AG20443 (cell line): ENCODE measurements at places on chromosomes 5 and 9.

DNA sequence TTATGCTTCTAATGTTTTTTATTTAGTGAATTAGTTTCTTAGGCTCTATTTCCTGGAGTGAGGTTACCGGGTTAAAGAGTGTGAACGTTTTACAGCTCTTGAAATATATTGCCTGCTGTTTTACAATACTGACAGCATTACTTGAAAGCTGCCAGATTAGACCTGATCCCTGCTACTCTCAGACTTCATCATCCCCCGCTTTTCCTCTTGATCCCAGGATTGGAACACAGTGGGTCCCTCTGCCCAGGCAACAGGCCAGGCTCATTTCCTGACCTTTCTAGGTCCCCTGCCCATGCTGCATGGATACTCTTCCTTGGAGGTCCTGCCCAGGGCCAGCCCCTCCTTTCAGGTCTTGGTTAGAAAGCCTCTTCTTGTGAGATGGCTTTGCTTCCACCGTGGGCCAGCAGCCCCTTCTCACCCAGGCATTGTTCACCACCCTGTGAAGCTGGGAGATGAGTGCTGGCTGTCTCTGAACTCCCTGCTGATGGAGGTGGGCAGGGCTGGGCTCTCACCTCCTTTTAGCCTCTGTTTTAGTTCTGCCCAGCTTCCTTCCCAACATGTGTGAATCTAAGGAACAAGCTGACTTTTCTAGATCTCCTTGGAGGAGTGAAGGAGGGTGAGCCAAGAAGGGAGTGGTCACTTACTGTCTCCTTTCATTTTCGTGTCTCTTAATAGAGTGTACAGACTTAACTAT, 15.5 kb upstream of the FAM120AOS start:
- peak; percentile 65 for DNase-seq

DNA sequence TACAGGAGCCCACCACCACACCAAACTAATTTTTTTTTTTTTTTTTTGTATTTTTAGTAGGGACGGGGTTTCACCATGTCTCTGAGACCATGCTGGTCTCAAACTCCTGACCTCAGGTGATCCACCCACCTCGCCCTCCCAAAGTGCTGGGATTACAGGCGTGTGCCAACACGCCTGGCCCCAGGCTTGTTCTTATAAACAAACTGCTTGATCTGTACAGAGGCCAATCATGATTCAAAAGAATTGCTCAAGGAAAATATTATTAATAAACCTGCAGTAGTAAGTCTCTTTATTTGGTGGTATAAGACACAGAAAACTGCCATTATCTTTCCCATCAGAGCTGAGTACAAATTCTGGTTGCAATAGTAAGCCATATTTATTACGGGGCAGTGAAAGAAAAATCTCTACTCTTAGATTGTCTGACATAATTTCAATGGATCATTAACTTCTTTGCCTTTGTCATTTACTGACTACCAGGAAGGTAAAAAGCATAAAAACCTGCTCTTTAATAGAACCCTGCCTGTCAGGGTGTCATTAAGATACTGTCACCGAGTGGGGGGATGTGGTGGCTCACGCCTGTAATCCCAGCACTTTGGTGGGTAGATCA, 33.3 kb downstream of the RASEF start:
- no peak for DNase-seq

DNA sequence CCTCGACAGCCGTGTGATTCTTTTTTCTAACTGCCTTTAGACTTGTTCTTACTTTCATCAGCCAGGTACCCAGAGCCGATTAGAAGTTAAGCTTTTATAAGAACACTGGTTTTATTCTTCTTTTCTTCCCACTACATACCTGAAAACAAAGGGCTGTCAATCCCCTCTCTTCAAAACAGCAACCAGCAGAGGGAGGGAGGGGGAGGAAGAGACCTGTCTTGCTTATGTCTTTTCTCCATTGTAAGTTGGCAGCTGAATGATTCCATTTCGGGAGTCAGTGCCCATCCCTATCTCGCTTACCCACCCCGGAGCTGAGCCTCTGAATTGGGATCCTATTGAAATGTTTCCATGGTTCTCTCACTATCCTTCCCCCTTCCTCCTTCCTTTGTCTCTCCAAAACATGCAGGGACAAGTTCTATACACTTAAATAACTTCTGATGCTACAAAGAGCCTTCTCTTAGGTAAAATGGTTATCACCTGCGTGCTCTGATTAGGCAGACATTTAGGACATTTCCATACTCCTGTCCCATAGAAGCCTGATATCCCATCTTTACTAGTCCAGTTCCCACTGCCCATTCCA, 83.9 kb upstream of the WWC1 start:
- no peak for DNase-seq

DNA sequence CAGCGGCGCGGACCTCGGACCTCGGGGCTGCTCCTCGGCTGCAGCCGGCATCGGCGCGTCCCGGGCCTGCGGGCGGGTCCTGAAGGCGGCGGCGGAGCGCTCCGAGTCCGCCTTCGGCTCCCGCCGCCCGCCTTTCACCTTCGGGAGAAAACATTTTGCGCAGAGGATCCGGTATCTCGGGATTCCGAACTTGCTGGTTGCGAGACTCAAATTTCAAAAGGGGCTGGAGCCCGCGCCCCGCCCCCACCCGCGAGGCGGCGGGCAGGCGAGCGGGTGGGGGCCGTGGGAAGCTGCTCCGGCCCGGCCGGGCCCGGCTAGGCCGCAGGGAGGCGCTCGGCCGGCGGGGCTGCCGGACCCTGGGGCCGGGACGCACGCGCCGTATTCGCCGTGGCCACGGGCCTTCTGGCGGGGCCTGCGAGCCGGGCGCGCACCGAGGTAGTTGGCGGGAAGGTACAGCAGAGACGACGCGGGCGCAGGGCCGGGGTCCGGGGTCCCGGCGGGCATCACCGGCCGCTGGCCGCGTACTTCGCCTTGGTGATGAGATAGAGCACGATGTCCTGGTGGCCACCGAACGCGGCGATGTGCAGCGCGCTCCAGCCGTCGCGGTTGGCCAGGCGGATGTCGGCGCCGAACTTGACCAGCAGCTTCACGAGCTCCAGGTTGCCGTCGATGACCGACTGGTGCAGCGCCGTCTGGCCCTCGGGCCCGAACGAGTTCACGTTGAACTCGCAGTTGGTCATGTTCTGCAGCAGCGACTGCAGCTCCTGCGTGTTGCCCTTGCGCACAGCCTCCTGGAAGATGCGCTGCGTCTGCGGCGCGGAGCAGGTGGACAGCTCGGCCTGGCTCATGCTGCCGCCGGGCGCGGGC, 757 bp downstream of the NRARP start:
- DNase-seq, result peak; percentile 65

- DNase-seq, result no peak
Observed at GRCh38 chr9:113471143-113471542, 7.6 kb downstream of the RGS3 start.

DNA sequence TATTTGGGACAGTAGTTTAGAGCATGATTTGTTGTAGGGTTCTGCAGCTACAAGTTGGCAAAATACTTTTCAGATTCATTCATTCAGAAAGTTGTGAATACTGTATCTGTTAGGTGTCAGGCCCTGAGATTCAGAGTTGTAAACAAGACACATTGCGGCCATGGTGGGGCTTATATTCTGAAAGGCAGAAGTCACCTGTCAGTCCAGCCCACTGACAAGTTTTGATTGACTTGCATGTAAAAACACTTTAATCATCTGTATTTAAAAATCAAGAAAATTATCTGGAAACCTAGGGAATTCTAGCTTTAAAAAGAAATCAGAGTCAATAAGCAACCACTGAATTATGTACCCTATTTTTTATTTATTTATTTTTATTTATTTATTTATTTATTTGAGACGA, 13.0 kb downstream of the LARP1 start:
- DNase-seq, result no peak

- DNase-seq, result no peak
Observed at GRCh38 chr9:69215774-69216485, 41.9 kb downstream of the TJP2 start.

DNA sequence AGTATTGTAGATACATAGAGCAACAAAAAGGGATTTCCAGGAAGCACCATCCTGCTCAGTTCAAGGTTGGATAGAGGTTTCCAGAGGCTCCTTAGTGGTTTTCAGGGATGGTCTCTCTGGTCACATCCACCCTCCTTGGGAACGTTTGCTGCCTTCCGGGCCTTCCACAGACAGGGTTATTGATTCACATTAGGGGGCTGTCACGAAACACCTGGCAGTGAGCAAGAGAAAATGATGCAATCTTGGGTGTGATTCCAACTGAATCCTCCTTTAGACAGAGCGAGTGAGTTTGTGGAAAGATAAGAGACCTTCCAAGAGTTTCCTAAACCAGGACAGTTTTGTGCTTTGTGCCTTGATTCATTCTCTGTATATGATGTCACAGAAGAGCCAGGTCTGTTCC, 43.8 kb upstream of the CTSL start:
- DNase-seq, result no peak

DNA sequence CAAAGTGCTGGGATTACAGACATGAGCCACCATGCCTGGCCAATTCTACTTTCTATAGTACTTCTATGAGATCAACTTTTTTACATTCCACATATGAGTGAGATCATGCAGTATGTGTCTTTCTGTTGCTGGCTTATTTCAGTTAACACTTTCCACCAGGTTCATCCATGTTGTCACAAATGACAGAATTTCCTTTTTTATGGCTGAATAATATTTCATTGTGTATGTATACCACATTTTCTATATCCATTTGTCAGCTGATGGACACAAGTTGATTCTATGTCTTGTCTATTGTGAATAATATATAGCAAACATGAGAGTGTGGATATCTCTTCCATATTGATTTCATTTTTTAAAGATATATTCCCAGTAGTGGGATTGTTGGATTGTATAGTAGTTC, 17.2 kb downstream of the NLN start:
- no peak for DNase-seq

GRCh38 chr5:67002832-67003684, 193.5 kb downstream of the CD180 start:
- no peak for DNase-seq

- no peak for DNase-seq
Observed at GRCh38 chr5:60141119-60141518, 247.6 kb upstream of the PDE4D start.

GRCh38 chr5:75847561-75848021, 130.4 kb upstream of the POC5 start:
- DNase-seq, result no peak

- DNase-seq, result peak; percentile 33
Observed at GRCh38 chr9:99430301-99430700, 208.2 kb downstream of the SEC61B start.

DNA sequence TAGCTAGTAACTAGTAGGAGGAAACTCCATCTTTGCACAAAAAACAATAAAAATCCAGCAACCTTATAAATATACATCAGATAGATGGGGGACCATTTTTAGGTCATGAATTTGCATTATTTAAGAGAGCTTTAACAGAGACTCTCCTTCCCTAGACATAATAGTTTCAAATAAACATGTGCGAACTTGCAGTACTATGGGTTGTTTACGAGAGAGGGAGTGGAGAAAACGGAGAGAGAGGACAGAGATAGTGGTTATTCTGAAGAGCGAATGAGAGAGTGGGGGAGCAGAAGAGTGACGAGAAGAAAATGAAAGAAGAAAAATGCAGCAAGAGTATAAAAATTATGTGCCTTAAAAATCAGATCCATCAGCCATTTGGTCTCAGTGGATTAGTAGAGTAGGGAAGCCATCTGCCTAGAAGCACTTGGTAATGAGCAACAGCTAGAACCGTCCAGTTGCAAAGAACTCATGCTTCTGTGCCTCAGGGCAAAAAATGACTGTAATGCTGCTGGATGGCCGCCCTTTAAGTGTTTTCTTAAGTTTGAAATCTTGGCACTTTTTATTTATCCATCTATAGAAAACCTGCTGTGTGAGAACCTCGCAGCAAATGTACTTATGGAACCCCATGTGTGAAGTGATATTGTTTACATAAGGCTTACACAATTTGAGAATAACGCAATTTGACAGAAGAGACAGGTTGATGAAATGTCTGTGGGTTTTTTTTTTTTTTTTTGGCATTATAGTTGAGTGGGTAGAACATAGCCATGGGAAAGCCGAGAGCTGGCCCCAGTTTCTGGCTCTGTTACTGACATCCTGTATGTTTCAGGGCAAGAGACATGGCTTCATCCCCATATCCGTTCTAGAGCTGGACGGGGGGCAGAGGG, 95.6 kb upstream of the ZNF608 start:
- no peak for DNase-seq

DNA sequence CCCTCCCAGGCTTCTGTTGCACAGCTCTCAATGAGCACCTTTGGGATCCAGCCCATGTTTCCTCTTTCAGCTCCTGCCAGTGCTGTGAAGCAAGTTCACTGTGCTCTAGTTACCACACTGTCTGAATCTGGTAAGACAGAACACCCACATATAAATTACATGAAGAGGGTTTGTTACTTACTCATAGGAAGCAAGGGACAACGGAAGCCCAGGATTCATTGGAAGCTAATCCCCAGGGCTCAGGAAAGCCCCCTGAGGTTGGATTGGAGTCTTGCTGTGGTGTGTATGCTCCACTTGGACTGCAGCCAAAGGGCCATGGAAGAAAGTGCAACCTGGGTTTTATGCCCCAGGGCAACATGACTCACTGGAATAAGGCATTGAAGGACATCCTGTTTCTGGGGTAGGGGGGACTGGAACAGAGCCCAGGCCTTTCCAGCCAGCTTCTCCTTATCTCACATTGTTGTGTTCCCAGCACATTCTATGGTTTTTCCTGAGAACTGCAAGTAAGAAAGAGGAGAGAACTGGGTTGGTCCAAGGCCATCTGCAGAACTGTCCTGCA, 15.6 kb upstream of the CLK4 start:
- no peak for DNase-seq

DNA sequence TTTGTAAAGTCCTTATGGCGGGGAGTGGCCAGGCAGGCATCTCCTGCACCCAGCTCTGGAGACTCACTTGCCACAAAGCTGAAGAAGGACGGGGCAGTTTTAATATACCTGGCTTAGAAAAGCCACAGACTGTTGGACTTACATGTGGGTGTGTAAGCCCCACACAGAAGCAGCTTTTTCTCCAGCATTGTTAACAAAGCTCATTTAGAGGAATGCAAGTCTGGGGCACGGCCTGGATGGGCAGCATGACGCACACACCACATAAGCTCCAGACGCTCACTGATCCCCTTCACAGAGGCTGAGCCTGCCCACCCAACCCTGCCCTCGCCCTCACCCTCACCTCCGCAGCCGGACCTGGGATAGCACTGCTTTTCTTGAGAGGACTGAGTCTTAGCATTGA, 58.0 kb upstream of the PDE8B start:
- no peak for DNase-seq

GRCh38 chr5:35608881-35609779, 8.5 kb upstream of the SPEF2 start:
- DNase-seq, result no peak

DNA sequence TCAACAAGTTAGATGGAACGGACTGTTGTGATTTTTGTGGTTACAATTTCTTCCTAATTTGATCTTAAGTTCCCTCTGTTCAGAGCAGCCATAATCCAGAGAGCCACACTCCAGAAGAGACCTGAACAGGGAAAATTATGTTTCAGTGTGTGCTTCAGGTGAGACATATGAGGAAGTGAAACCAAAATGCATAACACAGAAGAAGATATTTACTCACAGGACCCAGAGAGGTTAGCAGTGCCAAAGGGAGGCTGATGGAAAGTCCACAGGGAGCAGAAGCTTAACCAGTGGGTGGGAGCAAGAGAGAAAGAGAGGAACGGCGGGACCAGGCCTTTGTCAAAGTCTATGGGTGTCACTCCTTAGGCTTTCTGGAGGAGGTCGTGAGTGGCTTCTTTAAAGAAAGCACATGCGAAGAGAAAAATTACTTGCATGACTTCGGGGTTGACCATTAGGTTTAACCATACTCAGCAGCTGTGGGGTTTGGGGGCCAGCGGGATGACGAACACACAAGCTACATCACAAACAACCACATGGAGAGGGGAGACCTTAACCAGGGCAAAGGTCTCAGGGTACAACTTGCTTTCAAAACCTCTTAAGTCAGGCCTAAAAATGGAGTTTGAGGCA, 141.4 kb downstream of the MED10 start:
- no peak for DNase-seq

- DNase-seq, result no peak
Observed at GRCh38 chr9:124782661-124783574, 6.0 kb downstream of the OLFML2A start.
